Urinary bladder (tissue), 4 donors: ENCODE measurements at places on chromosomes 2 and 18. TPM values are rescaled to one million over a fixed set of nuclear protein-coding genes. Genes with fewer than 3 reads are reported as not detected.

DNA sequence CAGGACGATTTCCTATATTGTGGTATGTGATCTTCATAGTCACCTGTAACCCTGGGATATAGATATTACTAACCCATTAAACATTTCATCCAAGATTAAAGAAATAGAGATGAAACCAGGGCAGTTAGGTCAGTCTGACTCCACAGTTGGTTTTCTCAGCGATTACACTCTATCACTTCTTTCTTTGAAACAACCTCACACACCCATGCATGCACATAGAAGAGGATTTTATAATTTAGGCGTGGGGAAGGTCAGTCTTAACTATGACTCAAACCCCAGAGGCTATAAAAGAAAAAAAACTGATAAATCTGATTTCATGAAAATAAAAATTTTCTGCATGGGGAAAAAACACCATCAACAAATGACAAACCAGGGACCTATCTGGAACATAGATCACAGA lies 54.2 kb downstream of the BCL2 start:
- no peak for DNase-seq

DNA sequence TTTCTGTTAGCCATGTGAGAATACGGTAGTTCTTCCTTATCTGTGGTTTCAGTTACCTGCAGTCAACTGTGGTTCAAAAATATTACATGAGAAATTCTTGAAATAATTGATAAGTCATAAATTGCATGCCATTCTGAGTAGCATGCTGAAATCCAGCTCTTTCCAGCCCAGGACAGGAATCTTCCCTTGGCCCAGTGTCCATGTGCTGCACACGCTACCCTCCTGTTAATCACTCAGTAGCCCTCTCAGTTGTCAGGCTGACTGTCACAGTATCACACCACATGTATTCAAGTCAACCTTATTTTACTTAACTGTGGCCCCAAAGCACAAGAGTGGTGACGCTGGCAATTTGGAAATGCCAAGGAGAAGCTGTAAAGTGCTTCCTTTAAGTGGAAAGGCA lies 141.1 kb downstream of the TANC1 start:
- DNase-seq, result no peak

- no peak for DNase-seq
Observed at GRCh38 chr2:161418715-161419637, 2.9 kb downstream of the TBR1 start.

DNA sequence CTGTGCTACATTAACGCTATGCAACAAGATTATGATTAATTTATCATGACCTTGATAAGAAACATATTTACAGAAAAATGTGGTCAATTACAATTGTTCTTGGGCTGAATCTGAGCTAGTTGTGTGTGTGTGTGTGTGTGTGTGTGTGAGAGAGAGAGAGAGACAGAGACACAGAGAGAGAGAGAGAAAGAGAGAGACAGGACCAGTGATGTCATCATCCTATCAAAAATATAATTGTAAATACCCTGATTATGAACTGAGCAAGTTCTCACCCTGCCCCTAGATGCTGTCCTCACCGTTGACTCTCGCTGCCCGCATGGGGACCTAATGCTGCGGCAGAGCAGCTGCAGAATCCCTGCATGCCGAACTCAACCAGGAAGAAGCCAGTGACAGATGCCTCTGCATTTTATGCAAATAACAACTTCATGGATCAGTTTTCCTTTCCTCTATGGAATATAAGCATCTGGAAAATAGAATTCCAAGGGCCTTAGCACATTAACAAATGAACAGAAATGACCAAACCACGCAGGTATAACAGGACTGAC lies 512.5 kb downstream of the PLCL1 start:
- no peak for DNase-seq

GRCh38 chr2:14621114-14621513 lies 11.4 kb upstream of the LRATD1 start:
- no peak for DNase-seq

The TEX44 gene
- total RNA-seq, result not detected

The ALMS1 gene
- 65.1 TPM for total RNA-seq
